ENCODE measurements at places on chromosomes 7 and 10.

DNA sequence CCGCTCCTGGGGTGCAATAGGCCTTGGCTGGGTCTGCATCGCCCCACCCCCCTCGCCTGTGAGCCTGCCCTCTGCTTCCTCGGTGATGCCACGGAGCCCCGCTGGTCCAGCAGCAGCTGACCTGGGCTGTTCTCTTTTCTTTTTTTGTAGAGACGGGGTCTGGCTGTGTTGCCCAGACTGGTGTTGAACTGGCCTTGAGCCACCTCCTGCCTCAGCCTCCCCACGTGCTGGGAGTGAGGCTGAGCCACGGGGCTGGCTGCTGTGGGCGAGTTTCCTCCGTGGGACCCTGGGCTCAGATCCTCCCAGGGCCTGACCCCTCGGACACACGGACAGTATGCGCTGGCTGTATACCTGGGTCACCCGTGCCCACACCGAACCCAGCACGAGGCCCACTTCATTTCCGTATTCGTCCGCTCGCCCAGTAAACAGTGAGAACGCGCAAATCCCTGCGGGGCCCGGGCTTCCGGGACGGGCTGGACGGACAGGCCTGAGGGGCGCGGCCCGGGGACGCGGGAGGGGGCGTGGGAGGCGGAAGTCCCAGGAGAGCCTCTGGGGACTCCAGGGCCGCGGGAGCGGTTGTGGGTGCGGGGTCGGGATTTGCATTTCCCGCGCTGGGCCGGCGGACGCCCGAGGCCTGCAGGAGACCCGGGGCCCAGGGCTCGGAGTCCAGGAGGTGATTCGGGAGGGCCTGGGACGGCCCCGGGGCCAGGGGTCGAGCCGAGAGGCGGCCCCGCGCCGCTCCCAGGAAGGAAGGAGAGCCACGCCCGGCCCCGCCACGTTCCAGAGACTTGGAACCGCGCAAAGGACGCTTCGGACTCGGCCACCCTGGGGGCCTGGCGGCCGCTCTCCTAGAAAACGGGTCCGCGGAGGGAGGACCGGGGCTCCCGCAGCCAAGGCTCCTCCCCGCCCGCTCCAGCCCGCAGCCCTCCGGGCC is 57.7 kb upstream of the DNAJB6 start:
- DNase-seq, result no peak

DNA sequence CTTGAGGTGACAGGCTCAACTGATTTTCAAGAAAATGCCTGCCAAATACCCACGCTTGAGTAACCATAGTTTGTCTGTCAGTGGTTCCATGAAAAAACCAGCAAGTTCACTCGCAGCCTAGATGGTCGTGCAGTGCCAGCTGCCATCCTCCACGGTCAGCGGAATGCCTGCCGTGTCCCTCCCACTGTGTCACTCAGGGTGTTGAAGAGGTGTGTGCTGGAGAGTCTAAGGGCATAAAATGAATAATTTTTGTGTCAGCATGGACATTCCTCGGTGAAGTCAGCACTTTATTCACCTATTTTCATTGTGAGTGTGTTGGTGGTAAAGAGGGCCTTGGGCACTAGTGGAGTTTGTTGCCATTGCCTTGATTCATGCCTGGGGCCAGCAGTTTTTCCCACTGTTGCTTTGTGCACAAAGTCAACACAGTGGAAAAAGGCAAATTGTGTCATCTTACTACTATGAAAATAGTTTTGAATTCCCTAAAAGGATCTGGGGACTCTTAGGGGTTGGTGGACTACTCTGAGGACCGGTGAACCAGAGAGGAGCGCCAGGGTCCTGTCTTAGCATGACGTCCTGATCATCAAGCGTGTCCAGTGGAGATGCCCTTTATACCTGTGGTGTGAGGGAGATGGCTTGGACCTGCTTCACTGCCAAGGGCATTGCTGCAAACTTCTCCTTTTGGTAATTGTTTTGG is 17.6 kb downstream of the MINDY4 start:
- DNase-seq, result no peak

- no peak for DNase-seq
These were observed 27.7 kb downstream of the SHOC2 start for GRCh38 chr10:110947061-110947595.

- DNase-seq, result no peak
These were observed 21.8 kb upstream of the DGKB start for GRCh38 chr7:14924398-14924797.

DNA sequence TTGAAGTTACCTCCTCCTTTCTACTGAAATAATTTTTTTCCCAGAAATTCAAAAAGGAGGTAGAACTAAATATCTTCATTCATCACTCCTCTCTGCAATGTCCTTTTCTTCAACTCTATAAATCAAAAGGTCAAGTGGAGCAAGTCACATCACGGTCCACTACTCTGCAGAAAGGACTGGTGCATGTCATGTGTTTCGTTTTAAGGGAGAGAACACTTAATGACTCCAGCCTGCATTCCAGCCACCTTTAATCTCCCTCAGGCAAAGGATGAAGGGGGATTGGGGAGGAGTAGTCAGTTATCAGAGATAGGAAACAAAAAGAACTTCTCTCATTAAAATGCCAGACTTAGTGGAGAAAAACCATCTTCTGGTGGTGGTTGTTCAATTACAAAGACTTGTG is 78.9 kb downstream of the ANK3 start:
- no peak for DNase-seq

- DNase-seq, result no peak
These were observed 98.8 kb downstream of the SDK1 start for GRCh38 chr7:3399858-3400257.

GRCh38 chr7:23373151-23374004 is 74.2 kb downstream of the MALSU1 start:
- DNase-seq, result no peak

GRCh38 chr10:124592101-124592500 is 130.5 kb downstream of the LHPP start:
- no peak for DNase-seq

GRCh38 chr10:14949291-14949690 is 4.6 kb downstream of the DCLRE1C start:
- no peak for DNase-seq

- DNase-seq, result no peak
These were observed 1.0 kb downstream of the BEND7 start for GRCh38 chr10:13527864-13528122.

DNA sequence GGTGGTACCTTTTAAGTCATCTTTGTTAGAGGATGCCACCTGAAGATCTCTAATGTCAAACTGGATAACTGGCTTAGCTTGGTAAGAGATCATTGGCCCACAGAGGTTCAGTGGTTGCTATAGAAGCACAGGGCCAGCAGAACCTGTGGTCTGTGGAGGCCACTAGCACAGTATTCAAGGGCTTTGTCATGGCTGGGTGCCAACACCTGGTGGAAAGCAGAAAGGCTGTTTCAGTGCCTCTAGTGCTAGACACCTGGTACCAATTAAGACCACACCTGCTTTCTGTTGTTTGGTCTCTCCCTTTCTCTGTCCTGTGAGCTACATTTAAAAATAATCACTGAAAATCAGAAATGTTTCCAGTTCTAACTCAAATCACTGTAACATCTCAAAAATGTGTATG is 10.0 kb upstream of the PCGF5 start:
- no peak for DNase-seq

DNA sequence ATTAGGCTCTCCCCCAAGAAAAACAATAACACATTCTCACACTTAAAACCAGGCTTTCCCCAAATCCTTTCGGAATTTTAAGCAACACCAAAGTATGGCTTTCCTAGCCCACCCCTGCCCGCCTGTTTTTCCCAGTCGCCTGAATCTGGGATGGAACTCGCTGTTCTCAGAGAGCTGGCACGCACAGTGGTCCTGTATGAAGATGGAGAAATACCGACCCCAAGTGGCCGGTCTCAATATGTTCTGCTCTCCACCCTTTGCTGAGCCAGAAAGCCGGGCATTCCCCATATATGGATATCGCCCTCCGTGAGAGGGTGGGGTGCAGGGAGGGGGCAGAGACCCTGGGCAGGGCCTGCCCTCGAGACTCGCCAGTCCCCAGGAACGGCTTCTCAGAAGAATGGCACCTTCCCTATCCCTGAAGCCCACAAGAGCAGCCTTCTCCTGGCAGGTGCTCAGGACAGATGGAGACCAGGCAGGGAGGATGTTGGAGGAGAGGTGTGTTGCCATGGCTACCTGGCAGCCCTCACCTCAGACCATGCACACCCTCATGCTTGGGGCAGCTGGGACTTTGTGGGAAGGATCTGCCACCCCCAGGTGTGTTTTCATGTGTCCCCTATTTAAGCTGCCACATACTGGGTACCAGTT is 3.4 kb downstream of the TACR2 start:
- no peak for DNase-seq

DNA sequence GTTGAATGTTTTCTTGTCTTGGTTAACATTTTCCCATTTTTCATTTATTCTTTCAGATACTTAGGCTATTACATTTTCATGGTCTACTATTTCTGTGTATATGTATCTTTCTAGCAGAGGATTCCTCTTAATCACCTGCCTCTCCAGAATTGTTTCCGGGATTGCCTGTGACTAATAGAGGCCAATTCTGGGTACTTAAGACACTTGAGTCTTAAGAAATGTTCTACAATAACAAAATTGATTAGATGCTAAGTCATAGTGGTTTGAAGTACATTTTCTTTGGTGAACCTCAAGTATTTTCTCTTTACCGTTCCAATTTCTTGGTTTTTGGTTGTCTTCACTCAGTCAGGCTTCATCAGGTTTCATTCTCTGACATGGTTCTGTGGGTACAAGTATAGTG is 26.4 kb downstream of the BBS9 start:
- DNase-seq, result no peak

DNA sequence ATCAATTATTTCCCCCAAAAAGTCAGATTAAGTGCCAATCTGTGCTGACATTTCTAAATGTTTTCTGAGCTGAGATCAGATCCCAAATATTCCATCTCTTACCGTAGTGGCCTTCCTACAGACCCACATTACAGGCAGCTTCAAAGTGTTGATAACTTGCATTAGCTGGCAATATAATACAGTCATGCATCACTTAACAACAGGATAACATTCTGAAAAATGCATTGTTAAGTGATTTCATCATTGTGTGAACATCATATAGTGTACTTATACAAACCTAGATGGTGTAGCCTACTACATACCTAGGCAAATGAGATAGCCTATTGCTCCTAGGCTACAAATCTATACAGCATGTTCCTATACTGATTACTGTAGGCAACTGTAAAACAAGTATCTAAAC is 22.4 kb downstream of the SLC25A13 start:
- DNase-seq, result no peak

DNA sequence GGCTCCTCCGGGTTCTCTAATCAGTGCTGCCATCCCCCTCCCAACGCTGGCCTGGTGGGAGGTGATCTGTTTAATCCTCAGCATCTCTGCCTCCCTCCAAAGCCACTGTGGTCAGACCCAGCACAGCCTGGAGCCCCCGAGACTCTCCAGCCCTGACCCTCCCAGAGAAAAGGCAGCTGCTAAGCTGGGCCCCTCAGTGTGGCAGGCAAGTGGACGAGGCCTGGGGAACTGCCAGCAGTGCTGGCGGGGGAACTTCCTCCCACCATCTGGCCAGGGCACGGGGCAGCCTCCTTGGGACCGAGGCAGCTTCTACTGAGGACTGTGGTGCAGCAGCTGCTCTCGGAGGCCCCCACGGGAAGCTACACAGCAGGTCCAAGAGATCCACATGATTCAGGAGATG is 51.1 kb downstream of the DPYSL4 start:
- DNase-seq, result no peak

DNA sequence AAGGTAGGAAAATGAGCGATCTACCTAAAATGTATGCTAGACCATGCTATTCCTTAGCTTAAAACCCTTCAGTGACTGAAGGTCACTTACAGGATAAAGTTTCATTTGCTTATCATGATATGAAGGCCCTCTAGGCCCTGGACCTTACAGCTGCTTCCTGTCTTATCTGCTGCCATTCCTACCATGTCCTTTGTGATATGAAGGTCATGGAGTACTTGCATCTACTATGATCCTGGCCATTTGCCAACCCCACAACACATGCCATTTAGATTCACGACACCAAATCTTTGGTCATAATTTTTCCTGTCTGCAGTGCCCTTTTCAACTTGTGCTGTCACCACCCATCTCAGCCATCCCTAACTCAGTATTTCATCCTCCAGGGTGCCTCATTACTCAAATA is 181.8 kb upstream of the MDFIC start:
- no peak for DNase-seq

DNA sequence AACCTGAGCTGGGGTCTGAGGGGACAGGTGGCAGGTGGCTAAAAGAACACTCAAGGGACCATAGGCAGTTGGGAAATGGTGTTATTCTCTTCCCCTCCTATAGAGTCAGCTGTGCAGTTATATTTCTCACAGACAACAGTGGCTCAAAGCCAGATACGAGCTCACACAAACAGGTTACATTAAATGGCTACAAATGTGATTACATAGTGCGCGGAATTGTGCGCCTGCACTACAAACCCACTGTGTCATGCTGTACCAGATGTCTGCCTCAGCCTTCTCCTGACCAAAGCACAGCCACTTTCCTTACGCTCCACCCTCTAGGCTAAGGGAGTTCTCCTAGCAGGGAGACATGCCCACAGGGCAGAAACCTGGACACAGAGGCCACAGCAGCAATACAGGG is 387.2 kb downstream of the CNTNAP2 start:
- DNase-seq, result no peak

- no peak for DNase-seq
These were observed 6.6 kb downstream of the GPR141 start for GRCh38 chr7:37690206-37690605.

DNA sequence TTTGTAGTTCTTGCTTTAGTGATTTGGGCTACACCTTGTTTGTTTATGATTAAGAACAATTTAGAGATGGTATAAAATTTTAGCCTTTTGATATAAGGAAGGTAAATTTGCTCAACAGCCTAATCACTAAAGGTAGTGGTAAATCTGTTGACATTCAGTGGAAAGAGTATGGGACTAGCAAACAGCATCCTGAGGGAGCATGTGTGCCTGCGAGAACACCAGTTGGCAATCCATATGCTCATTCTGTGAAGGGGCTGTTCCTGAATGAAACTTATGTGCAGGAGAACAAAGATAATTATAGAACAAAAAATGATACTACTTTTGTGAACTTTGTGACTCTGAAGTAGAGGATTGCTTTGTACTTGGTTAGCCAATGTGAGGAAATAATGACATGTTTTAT is 44.0 kb downstream of the CAPZA2 start:
- no peak for DNase-seq

DNA sequence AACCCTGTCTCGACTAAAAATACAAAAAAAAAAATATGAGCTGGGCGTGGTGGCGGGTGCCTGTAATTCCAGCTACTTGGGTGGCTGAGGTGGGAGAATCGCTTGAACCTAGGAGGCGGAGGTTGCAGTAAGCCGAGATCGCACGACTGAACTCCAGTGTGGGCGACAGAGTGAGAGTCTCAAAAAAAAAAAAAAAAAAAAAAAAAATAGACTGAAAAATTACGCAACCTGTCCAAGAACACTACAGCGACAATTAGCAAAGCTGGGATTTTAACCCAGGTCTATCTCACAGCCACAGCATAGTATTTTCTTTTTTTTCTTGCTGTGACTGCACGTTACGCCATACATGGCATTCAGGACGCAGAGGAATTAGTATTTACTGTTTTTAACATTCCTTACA is 1.1 kb upstream of the RABGEF1 start:
- DNase-seq, result no peak

- no peak for DNase-seq
These were observed 22.2 kb downstream of the TYW1B start for GRCh38 chr7:72805526-72806494.

- no peak for DNase-seq
These were observed 465 bp upstream of the NPY start for GRCh38 chr7:24283554-24283896.

All from cortex of kidney (tissue), 1 donor.